ENCODE measurements at places on chromosomes 1 and 21.

DNA sequence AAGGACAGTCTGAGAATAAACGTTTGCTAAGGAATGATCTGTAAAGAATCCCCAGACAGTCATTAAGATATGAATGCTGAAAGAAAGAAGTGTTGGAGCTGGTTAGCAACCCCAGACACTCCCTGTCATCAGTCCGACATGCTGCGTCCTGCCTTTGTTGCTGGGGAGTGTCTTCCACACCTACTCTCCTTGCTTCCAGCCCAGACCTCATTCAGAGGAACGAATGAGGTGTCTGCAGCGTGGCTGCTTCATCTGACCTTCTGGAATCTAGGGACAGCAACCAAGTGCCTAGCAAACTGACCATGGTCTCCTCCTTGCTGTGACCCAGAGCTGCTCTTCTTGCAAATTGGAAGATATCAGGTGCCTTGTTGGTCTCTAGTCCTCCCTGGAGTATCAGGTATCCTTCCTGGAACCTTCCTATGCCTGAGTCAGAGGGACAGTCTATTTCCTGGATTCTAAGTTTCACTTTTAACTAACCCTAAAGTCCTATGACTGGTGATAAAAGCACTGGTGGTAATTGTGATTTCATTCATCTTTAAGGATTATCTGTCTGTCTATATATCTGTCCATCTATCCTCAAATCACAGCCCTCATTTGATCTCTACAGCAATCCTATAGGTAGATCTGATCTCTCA, 45.3 kb downstream of the NFASC start:
- DNase-seq: no peak

DNA sequence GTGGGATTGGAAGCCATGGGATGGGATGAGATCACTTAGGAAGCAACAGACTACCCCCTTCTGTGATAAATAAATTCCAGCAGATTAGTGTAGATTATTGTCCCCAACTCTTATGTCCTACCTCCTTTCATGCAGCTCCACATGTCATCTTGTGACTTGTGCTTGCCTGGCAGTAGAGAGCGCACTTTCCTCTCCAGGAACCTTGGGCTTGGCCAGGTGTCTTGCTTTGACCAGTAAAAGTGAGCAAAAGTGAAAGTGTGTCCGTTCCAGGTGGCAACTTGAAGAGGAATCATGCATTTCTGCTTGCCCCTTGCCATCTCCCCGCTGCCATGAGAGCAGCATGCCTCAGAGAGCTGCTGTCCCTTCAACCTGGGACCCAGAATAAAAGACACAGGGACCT, 122.9 kb upstream of the ERG start:
- peak; percentile 6 for DNase-seq

DNA sequence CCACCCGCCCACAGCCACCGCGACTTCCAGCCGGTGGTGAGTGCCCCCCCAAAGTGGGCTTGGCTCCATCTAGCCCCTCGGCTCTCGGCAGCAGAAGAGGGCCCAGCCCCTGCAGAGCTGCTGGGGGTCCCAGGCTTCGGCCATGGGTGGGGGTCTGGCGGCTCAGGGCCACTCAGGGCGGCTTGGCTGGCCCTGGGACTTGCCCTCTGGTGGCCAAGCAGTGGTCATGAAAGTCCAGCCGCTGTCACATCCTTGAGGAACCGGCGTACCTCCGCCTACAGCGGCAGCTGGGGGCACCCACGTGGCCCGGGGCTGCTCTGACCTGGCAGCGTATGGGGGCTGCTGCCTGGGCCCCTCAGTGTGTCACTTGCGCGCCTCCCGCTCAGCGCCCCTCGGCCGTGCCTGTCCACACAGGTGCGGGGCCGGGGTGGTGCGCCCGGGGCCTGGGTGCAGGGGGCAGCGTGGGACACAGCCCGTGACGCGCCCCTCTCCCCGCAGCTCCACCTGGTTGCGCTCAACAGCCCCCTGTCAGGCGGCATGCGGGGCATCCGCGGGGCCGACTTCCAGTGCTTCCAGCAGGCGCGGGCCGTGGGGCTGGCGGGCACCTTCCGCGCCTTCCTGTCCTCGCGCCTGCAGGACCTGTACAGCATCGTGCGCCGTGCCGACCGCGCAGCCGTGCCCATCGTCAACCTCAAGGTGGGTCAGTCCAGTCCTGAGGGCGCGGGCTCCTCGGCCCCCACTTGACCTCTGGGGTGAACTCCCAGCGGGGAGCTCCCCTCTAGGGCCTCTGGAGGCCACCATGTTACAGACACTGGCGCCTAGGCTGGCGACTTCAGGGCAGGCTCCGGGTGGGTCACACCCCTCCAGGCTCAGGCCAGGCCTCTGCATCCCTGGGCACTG, 32.4 kb downstream of the SLC19A1 start:
- DNase-seq: peak; percentile 52

- no peak for DNase-seq
Measured at GRCh38 chr1:61337981-61338848, 255.9 kb downstream of the NFIA start.

- no peak for DNase-seq
Measured at GRCh38 chr1:198444792-198445191, 95.7 kb downstream of the ATP6V1G3 start.

DNA sequence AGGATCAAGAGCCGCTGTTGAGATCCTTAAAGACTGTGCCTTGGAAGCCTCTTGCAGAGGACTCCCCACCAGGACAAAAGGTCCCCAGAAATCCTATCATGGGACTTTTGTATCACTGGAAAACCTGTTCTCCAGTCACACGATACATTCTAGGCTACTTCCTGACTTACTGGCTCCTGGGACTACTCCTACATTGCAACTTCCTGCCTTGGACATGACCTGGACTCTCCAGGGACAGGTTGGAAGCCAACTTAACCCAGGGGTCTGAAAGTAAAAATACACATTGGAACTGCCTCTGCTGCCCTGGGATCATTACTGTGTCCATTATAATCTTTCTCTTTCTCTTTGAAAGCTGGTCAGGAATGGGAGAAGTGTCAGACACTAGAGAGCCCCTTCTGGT, 9.9 kb downstream of the PIGV start:
- DNase-seq: no peak

DNA sequence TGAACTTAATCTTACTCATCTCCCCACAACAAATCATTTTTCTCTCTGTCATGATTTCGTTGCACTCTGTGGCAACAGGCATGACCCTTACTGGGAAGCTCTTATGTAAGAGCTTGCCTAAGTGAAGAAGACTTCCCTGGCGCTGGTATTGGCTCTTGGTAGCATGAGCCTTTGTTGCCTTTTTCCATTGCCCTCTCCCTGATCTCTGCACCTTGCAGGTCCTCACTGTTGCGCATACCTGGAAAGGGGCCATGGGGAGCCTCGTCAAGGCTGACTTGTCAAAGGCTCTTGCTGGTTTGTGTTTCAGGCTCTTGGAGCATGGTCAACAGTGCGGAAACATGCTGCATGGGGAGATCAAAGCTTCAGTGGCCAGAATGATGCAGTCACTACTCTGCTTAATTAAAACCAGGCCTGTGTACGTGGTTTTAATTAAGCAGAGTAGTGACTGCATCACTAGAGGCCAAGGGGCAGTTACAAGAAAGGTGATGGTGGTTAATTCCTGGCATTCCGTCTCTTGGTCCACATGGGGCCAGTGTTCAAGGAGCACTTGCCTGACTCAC, 141.3 kb downstream of the SPATA46 start:
- DNase-seq: no peak

DNA sequence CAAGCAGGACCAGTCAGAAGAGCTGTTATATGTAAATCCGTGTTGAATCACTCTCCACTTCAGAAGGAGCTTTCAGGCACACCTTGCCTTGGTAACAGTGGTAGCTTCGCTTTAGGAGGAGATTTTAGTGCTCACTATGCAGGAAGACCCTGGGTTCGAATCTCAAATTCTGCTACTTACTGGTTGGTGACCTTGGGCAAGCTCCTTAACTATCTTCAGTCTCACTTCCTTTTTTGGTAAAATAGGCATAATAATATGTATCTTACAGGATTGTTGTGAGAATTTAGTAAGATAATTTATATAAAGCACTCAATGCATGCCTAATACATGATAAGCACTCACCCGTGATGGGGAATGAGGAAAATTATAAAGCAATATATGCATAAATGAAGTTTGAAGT, 46.7 kb upstream of the GPR52 start:
- DNase-seq: no peak

DNA sequence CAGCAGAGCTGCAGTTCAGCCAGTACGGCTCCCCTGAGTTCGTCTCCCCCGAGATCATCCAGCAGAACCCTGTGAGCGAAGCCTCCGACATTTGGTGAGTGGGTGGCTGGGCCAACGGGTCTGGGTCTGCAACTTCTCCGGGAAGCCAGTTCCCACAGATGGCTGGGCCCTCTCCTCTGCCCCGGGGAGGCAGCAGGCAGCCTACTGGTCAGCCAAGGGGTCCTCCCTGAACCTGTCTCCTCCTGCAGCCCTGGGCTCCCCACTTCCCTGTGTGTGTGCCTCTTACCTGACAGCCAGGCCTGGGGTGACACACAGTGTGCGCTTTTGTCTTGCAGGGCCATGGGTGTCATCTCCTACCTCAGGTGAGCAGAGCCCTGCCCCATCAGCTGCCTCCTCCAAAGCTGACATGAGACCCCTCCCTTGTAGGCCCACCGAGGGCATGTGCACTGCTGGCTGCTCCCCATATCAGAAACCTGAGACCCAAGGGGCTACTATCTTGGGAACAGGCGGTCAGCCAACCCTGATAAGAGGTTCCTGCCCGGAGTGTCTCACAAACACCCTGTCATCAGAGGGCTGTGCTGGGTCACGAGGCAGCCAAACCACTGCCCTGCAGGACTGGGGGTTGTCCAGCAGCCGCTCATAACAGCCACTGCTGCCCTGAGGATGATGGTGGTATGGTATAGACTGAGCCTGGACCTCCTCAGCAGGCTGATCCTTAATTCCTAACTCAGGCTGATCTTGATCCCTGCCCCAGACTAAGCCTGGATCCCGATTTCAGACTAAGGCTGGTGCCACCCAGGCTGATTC, 37.6 kb downstream of the TRIM11 start:
- peak; percentile 97 for DNase-seq

DNA sequence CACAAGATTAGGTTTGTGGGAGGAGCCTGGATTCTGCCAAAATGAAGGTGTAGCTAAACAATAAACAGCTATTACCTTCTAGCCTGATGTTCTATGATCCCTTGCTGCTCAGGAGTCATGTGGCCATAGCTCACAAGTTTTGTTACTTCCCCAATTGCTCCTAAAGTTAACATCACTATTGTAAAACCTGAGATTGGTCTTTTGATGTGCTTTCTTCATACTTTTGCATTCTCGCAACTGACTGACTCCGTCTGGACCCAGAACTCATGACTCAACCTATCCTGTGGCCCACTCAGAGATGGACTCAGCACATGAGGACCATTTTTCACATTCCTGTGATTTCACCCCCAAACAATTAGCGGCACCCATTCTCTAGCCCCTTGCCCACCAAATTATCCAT, 69.1 kb downstream of the PTGS2 start:
- no peak for DNase-seq
